ENCODE measurements at places on chromosomes 1 and 21. TPM values are rescaled to one million over a fixed set of nuclear protein-coding genes. Genes with fewer than 3 reads are reported as not detected.
A peak's percentile ranks its signal among the peaks of the same experiment; 100 is the strongest.

GRCh38 chr1:42690477-42691156, 8.4 kb downstream of the YBX1 start:
- no peak for DNase-seq

GRCh38 chr1:234862360-234862943, 252.5 kb upstream of the IRF2BP2 start:
- no peak for DNase-seq

- DNase-seq, result no peak
Observed at GRCh38 chr21:33898586-33898985, 17.0 kb downstream of the ATP5PO start.

GRCh38 chr21:41712201-41712600, 54.7 kb downstream of the RIPK4 start:
- DNase-seq, result no peak

DNA sequence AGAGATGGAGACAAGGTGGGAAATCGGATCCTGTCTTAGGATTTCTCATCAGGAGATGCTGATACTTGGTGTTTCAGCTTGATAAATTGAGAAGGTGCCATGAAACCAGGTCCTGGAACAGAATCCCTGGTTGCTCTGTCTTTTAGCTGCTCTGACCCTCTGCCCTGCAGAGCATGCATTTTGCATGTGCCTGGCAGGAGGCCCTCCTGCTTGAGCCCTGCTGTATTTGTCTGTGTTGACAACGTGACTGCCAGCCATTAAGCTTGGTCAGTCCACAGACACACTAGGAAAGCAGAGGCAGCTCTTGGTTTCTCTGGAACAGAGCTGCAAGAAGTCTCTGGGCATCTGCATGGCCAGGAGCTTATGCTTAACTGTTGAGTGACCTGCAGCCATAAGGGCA, 2.5 kb downstream of the SLC25A44 start:
- DNase-seq, result no peak

KIAA1614 gene
- 19.1 TPM for total RNA-seq

- no peak for DNase-seq
Observed at GRCh38 chr1:51313268-51313852, 17.0 kb downstream of the TTC39A start.

- DNase-seq, result no peak
Observed at GRCh38 chr1:245099401-245099800, 55.4 kb upstream of the KIF26B start.

- no peak for DNase-seq
Observed at GRCh38 chr1:180594723-180595122, 36.0 kb downstream of the OVAAL start.

DNA sequence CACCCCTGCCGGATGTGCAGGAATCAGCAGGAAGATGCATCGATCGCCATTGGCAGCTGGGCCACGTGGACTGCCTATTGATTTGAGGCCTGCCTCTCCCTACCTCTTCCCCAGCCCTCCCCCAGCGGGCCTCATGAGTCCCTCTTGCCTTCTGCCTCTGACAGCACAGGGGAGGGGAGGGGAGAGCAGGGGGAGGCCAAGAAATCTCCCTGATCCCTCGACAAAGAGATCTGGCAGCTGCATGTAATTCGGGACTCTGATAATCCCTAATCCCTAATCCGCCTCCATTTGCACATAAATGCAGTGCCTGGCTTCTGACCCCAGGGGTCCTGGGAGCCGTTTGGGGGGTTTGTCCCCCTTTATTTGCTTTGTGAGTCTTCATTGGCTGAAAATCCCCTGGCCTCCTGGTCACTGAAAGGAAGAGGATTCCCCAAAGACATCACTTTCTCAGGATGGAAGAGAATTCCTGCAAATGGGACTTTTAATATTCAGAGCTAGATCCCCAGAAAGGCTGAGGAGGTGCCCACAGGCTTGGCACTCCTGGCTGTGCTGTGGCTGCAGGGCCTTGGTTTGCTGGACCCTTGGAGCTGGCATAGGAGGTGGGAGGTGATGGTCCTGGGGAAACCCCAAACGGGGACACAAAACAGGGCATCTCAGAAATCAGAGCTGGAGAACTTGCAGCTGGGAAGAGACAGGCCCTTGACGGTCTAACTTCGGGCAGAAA, 239.4 kb upstream of the POU3F1 start:
- DNase-seq, result peak; percentile 87

- no peak for DNase-seq
Observed at GRCh38 chr1:161359291-161359690, 8.4 kb downstream of the CFAP126 start.

DNA sequence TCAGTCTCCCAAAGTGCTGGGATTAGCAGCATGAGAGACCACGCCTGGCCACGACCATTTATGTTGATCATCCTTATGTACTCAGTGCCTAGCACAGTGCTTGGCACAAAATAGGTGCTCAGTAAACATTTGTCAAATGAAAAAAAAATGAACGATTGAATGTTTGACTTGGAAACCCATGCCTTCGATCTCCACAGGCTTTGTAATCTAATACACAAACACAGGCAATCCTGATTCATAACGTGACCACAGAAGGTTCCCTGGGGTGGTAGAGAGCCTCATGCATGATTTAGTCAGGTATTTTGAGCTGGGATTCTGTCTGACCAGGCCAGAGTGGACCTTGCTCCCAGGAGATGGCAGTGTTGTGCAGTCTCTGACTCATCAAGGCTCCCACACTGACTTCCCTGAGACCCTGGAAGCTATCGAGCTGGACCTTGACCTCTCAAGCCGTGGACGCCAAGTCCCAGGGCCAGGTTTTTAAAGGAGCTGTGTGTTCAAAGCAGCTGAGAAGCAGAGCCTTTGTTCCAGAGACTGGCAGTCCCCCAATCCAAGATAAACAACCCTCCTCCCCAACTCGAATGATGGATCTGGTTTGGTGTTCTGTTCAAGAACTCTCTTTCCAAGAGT, 81.1 kb downstream of the PGM1 start:
- peak; percentile 94 for DNase-seq

AVPR1B gene
- not detected for total RNA-seq

DNA sequence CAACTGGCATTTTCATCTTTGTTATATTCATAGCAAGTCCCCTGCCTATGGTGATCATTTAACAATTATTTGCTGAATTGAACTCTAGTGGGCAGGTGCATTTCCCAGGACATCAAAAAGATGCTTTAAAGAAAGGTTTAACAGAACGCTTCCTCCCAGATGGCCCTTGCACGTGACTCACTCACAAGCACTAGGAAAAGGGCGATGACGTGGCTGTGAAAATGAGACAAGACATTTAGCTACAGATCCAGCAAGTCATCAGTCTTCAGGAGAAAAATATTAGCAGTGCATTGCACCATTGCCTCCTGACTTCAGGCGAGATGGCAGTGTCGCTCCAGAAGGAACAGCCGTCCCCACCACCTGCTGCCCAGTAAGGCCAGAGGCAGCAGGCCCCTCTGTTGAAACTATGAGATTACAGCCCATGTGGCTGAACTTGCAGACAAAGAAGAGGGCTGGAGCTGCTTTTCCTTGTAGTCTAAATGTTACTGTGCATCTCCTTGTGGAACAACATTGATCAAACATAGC, 37.2 kb downstream of the DSCAM start:
- peak; percentile 74 for DNase-seq

TCHH gene
- total RNA-seq, result not detected

DNA sequence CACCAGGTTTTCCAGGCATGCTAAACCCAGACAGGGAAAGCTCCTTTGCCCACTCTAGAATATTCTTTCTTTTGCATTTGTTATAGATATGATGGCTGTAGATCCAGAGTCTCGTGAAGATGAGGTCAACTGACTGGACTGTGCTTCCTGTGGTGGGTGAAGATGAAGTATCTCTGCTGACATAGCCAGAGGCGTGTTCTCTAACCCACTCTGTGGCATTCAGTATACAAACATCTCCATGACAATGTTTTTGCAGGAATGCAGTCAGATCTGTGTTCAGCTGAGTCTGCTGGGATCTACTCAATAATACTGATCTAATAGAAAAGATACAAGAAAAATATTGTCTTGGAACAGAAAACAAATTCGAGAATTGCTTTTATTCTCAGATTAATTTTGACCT, 11.3 kb downstream of the RWDD2B start:
- no peak for DNase-seq

DNA sequence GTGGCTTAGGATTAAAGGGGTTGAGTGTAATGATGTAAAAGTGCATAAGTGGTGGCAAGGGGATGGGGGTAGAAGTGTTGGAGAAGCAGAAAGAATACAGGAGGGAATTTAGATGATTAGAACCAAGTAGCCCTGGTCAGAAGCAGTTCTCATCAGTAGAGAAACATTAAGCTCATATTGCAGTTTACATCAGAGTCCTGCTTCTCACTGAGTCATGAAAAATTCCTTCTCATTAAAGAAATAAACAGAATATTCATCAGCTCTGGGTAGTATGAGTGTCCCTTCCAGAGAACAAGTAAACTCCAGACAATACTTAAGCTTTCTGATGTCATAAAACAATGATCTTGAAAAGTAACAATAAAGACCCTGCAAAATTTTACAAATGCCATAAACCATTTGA, 36.5 kb downstream of the LRRIQ3 start:
- no peak for DNase-seq

- DNase-seq, result no peak
Observed at GRCh38 chr1:208172423-208173145, 71.6 kb downstream of the PLXNA2 start.

- DNase-seq, result no peak
Observed at GRCh38 chr1:218527737-218528136, 182.6 kb downstream of the TGFB2 start.

ADGRL4 gene
- 34.9 TPM for total RNA-seq

GRCh38 chr1:1129381-1129821, 13.5 kb upstream of the C1orf159 start:
- DNase-seq, result no peak

GRCh38 chr1:207997486-207998268, 86.8 kb upstream of the CD34 start:
- DNase-seq, result peak; percentile 45

- no peak for DNase-seq
Observed at GRCh38 chr1:243490748-243491686, 235.2 kb downstream of the SDCCAG8 start.

GRCh38 chr21:26050857-26051256, 119.7 kb downstream of the APP start:
- no peak for DNase-seq

GCSAML gene
- total RNA-seq, result 0.23 TPM

DNA sequence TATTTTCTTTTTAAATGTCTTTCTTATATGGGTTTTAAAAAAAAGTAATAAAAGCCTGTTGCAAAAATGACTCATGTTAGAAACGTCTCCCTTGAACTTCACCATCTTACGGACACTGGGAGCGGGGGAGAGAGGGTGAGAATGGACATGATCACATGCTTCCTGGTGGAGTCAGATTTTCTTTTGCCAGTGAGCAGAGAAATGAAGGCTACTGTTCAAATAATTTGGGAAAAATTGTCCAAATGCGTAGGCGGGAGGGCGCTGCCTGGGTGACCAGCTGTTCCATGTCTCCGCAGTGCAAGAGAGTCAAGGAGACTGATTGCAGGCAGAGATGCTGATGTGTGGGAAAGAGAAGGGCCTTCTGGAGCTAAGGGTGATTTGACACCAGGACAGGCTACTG, 23.1 kb downstream of the EIF2D start:
- no peak for DNase-seq
